ENCODE measurements at places on chromosomes 4 and X. TPM values are rescaled to one million over a fixed set of nuclear protein-coding genes. Genes with fewer than 3 reads are reported as not detected.

SETD7 gene
- total RNA-seq = 38.7 TPM

GPC4 gene
- total RNA-seq = 33.1 TPM

APLN gene
- total RNA-seq = 0.14 TPM

PACRGL gene
- 23.0 TPM for total RNA-seq

TLR7 gene
- not detected for total RNA-seq

GAGE12H gene
- total RNA-seq = not detected

GPR119 gene
- not detected for total RNA-seq

SERPINA7 gene
- total RNA-seq = not detected

ANKRD50 gene
- total RNA-seq = 14.8 TPM

UGT2B17 gene
- not detected for total RNA-seq

CLIC2 gene
- not detected for total RNA-seq

SLITRK4 gene
- 5.1 TPM for total RNA-seq

TKTL2 gene
- not detected for total RNA-seq

WNK3 gene
- total RNA-seq = 6.5 TPM

NXF2 gene
- not detected for total RNA-seq
